ENCODE measurements at places on chromosomes 12 and 14.

GRCh38 chr12:11174022-11174421, 3.0 kb downstream of the SMIM10L1 start:
- DNase-seq = no peak

DNA sequence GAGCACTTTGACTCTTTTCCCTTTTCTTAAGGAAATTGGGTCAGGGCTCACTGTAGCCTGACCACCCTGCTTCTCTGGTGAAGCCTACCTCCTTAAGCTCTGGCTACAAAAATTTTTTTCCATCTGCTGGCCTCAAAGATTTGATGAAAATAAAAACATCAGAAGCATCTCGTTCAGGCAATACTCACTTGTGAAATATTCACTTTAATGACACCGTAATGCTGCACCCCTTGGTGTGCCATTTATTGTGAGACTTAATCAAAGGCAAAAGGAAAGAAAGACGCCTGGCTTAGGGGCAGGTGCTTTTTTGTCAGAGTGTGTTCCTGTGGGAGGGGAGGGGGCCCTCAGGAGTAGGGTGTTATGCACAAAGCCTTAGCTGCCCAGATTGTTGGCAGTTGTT, 155.0 kb upstream of the TMPO start:
- DNase-seq = no peak

- no peak for DNase-seq
Measured at GRCh38 chr14:92792885-92793284, 1.2 kb upstream of the GOLGA5 start.

DNA sequence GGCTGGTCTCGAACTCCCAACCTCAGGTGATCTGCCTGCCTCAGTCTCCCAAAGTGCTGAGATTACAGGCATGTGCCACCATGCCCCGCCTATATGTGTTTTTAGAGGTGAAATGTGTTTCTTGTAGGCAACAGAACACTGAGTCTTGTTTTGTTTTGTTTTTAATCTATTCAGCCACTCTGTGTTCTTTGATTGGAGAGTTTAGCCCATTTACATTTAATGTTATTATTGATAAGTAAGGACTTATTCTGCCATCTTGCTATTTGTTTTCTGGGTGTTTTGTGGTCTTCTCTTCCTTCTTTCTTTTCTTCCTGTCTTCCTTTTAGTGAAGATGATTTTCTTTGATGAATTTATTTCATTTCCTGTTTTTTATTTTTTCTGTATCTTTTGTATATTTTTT, 29.6 kb downstream of the IFNG start:
- DNase-seq = no peak

GRCh38 chr12:7591531-7591930, 74.2 kb downstream of the APOBEC1 start:
- no peak for DNase-seq

- DNase-seq = peak; percentile 72
Measured at GRCh38 chr12:92602476-92602875, 100.3 kb upstream of the PLEKHG7 start.

- DNase-seq = peak; percentile 40
Measured at GRCh38 chr12:87687362-87687761, 341.8 kb downstream of the C12orf50 start.

DNA sequence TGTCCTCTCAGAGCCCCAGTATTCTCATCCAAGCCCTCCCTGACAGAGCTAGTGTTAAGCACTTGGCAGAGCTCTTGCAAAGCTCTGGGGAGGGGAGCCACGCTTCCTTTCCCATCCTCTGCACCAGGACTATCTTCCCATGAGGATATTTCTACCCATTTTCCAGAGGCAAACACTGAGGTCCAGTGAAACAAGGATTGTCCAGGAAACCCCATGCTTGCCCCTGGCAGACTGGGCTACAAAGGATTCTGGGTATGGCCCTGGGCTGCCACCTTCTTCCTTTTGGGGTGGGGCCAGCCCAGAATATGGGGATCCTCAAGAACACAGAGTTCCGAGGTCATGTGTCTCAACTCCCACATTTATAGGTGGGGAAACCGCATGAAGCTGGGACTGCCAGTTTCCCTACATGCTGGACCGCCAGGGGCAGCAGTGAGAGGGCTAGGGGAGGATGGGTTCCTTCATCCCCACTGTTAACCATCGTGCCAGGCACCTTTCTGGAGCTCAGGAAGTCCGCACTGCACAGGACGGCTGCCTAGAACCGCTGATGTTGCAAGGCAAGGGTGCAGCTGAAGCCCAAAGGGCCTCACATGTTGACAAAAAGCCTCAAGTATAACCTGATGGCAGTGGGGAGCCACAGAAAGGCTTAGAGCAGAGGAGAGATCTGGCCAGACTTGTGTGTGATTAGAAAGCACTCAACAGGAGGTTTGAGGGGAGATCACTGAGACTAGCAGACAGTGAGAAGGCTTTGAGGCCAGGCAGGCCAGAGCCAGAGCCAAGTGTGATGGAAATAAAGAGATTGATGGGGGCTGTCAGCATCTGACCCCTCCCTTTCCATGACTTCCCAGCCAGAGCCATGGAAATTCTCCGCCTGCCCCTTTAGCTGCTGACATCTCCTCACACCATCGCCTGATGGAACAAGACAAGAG, 5.5 kb upstream of the CCDC85C start:
- no peak for DNase-seq

DNA sequence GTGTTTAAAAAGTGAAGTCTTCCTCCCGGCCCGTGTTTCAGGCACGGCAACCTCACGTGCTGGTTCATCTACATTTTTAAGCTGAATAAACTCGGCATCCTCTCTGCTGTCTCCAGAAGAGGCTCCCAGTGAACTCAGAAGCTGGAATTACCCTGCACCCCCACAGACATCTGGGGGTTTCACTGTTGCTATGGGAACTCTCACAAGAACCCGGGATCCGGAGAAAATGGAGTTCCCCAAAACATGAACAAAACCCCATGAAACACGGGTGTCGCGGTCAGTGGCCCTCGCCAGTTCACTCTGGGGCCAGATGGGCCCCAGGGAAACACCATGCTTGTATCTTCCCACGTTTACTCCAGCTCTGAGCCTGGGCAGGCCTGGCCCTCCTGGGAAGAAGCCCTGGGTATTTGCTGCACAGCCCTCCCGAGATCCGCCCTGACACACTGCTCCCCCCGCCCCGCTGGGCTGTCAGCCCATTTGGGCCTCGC, 143.7 kb downstream of the PIWIL1 start:
- no peak for DNase-seq

GRCh38 chr12:45568808-45569207, 160.7 kb upstream of the ARID2 start:
- no peak for DNase-seq

GRCh38 chr14:37890095-37890494, 294.7 kb downstream of the TTC6 start:
- no peak for DNase-seq

GRCh38 chr12:90854136-90854689, 100.8 kb downstream of the CCER1 start:
- peak; percentile 60 for DNase-seq

DNA sequence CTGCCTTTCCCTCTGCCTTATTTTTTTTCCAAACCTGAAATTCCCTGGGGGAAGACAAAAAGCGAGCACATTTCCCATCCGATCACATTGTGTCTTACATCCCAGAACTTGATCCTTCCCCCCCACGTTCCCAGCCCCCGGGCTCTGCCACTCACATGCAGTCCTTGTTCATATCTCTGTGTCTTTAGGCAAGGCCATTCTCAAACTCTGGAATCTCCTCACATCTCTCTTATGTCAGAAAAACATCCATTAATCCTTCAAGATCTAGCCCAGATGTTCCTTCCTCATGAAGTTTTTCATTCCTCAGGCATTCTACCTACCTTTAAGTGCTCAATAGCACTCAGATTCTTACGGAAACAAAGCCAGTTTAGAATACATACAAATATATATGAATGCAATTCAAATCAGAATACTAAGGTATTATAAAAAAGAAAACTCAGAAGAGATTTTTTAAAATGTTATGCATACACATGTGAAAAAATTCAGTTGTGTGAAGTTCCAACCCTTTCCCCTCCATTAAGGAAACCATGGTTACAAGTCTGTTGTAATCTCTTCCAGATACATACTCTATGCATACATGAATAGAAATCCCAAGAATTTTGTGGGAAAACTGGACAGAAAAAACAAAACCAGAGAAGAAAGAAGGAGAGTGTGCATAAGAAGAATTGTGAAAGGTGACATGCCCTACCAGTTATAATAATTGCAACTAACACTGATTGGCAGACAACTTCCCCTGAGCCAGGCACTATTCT, 120.3 kb downstream of the SLC38A1 start:
- DNase-seq = no peak

DNA sequence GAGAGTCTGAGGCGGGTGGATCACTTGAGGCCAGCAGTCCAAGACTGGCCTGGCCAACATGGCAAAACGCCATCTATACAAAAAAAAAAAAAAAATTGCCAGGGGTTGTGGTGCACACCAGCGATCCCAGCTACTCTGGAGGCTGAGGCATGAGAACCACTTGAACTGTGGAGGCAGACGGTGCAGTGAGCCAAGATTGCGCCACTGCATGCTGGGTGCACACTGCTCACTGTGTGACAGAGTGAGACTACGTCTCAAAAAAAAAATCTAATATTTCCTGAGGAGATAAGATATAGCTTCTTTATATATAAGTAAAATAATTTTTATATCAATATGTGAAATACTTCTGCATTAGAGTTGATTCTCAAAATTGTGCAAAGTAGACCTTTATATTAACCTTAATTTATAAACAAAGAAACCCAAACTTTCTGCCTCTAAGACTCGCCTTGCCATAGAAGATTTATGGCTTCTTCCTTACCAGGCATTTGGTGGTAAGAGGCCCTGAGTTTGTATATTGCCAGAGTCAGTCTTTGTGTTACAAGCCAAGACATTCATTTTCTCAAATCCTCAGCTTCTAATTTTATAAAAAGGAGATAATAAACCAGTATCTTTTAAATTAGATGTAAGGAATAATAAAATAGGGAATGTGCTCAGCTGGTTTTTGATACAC, 1226.7 kb downstream of the FLRT2 start:
- no peak for DNase-seq

DNA sequence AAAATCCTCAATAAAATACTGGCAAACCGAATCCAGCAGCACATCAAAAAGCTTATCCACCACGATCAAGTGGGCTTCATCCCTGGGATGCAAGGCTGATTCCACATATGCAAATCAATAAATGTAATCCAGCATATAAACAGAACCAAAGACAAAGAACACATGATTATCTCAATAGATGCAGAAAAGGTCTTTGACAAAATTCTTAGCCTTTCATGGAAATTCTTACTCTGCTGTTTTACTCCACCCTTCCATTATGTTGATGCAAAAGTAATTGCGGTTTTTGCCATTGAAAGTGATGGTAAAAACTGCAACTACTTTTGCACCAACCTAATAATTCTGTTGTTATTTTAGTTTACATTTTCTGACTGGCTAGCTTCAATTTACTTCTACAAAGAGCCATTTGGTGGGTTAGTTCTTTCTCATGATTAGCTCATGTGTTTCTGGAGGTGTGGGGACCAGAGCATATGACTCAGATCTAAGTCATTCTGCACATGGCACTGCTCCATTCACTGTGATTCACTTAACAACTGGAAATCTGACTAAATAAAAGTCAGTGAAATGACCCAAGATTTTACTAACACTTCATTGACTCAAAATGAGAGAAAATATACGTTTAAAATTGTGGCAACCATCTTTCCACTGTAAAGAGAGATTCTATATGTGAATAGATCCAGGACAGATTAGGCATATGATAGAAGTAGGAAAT, 99.9 kb downstream of the TMTC3 start:
- peak; percentile 92 for DNase-seq

- no peak for DNase-seq
Measured at GRCh38 chr12:76413121-76413520, 64.9 kb upstream of the BBS10 start.

DNA sequence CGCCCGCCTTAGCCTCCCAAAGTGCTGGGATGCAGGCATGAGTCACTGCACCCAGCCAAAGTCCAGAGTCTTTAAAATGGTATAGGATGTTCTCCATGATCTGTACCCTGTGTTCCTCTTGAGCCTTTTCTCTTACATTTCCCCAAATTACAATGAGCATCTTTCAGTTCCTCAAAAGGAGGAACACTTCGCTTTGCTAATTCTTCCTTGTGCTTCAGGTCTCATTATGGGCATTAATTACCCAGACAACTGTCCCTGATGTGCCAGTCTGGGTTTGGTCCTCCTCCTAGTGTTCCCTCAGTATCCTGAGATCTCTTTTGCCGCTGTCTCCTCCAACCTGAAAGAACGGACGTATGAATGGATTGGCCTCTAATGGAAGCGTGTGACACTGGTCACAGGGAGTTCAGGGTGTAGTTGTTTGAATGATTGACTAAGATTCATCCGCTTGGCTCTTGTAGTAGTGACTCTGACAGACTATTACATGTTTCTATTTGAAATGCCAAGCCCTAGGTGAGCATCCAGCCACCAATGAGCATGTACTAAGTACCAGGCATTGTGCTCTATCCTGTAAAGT, 8.2 kb downstream of the PRKCH start:
- DNase-seq = no peak
